Pulmonary artery endothelial cell (primary cell): ENCODE measurements at places on chromosomes 5 and 9.
A peak's percentile ranks its signal among the peaks of the same experiment; 100 is the strongest.

GRCh38 chr9:126472948-126473298 lies 140.8 kb upstream of the LMX1B start:
- DNase-seq, result no peak

DNA sequence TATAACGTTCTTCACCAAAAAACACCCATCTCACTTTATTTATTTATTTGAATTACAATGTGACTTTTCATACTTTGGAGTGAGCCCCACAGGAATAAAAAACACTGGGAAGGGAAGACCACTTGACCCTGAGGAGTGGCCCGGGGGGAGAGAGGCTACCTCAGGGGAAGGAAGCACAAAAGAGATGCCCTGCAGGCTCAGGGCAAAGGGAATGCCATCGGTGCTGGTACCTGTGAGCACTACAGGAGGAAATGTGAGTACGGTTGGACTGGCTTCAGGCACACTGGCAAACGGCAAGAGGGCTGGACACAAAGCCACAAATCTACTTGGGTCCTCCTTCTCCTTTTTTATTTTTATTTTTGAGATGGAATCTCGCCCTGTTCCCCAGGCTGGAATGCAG lies 363.9 kb upstream of the KLF4 start:
- no peak for DNase-seq

GRCh38 chr9:95606489-95607350 lies 89.9 kb upstream of the PTCH1 start:
- DNase-seq, result no peak

DNA sequence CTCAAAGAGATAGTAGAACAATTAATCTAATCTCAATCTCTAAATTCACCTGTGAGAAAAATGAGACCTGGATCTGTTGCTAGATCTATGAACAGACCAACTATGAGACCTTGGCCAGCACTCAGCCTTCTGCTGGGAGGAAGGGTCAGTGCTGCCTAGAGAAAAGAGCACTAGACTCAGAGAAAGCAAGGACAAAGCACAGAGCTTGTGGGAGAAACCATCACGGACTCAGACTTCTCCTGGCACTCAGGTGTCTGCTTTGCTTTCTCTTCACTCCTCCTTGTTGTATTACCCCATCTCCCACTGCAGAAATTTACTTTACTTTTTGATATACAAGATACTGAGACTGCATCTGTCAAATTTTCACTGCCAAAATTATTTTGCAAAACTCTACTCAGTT lies 890.0 kb upstream of the NUDT12 start:
- no peak for DNase-seq

- no peak for DNase-seq
These were observed 34.1 kb downstream of the CRHBP start for GRCh38 chr5:76986825-76987526.

DNA sequence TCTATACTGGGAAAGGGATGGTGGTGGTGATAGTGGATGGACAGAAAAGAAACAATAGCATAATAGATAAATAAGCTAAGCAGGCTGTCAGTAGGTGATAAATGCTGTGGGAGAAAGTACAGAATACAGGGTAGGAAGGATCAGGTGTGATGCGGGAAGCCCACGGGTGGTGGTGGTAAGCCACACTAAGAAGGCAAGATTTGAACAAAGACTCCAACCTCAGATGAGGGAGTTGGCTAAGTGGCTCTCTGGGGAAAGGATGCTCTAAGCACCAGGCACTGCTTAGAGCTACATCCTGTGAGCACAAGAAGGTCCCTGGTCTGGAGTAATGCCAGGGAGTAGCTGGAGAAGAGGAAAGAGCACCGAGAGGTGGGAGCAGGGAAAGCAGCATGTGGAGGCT lies 151.6 kb upstream of the KLF9 start:
- no peak for DNase-seq

- no peak for DNase-seq
These were observed 22.1 kb upstream of the STXBP1 start for GRCh38 chr9:127589955-127590370.

- DNase-seq, result no peak
These were observed 241.1 kb downstream of the TLR4 start for GRCh38 chr9:117945286-117945685.

GRCh38 chr9:83708515-83709158 lies 879 bp upstream of the UBQLN1 start:
- no peak for DNase-seq

DNA sequence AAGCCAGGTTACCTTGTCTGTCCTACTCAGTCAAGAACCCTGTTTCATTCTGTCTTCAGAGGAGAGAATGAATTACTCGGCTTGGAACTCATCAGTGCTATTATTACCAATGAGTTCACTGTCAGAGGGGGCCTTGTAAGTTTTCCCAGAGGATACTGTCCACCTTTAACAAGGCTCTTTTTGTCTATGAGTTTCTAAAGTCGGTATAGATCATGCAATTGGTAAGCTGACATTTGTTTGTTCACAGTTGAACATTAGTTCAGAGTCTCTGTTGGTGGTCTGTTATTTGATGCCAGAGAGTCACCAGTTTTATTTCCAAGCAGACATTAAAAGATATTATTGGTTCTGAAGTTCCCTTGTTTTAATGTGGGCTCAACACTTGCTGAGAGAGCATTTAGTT lies 58.1 kb upstream of the DHFR start:
- no peak for DNase-seq

- DNase-seq, result no peak
These were observed 2.1 kb downstream of the NSG2 start for GRCh38 chr5:174047472-174048099.

- DNase-seq, result no peak
These were observed 11.5 kb upstream of the SPATA24 start for GRCh38 chr5:139415221-139415861.

- DNase-seq, result no peak
These were observed 35.3 kb upstream of the SMARCA2 start for GRCh38 chr9:1979741-1980367.

DNA sequence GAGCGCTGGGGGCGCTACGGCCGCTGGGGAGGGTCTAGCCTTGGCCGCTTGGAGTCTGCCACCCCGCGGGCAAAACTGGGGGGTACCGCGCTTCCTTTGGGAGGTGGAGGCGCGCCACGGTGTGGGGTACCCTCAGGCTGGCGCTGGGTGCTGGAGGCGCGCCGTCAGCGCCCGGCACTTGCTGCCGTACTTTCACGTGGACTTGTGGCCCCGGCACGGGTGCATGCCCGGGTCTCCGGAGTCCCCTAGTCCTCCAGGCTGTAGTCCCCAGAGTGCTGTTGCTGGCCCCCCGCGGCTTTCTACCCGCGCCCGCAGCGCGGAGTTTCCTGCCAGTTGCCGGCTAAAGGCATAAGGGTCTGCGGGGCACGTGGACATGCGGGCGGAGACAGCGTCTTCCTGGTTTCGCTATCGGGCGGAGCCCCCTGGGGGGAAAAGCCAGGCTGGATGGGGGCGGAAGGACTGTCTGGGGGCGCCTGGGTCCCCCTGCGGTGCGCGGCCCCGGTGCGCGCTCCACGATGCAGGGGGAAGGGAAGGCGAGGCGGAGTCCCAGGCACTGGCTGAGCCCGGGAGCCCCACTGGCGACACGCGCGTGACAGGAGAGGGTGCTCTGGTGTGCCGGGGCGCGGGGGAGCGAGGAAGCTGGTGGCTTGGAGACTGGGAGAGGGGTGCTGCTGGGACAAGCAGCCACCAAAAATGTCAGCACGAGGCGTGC lies 666 bp downstream of the PPARGC1B start:
- DNase-seq, result no peak

DNA sequence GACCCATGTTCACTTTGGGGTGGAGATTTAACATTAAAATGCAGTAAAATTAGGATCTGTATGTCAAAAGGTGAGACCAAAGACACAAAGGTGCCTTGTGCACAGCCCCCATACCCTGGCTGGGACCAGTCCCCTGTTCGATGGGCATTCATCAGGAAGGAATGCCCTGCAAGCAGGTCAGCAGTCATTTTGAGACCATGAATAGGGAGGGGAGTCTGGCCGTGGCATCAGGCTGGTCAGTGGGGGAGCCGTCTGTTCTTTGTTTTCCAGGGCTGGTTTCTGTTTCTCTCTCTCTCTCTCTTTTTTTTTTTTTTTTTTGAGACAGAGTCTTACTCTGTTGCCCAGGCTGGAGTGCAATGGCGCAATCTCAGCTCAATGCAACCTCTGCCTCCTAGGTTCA lies 68.9 kb upstream of the GOLM1 start:
- no peak for DNase-seq

GRCh38 chr5:24365406-24365805 lies 279.4 kb downstream of the CDH10 start:
- no peak for DNase-seq

DNA sequence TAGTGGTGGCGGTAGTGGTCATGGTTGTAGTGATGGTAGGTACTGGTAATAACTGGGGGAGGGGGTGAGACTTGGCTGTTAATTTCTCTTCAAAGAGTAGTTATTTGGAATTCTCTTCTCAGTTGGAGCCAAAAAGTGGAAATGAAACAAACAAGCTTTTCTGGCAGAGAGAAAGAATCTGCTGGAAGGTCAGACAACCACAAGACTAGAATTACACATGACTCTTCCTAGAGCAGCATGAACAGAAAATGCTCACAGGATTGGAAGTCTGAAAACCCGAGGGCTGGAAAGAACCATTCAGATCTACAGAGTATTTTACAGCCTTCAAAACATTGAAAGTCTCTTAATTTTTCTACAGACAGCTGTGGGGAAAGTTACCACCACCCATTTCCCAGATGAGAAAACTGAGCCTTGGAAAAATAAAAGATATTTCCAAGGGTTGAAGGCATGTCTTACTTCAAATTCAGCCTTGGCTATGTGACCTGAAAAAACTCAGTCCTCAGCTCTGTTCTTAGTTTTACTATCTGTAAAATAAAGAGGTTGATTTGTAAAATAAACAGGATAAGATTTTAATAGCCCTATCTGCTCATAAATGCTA lies 42.9 kb upstream of the TRIM32 start:
- no peak for DNase-seq

DNA sequence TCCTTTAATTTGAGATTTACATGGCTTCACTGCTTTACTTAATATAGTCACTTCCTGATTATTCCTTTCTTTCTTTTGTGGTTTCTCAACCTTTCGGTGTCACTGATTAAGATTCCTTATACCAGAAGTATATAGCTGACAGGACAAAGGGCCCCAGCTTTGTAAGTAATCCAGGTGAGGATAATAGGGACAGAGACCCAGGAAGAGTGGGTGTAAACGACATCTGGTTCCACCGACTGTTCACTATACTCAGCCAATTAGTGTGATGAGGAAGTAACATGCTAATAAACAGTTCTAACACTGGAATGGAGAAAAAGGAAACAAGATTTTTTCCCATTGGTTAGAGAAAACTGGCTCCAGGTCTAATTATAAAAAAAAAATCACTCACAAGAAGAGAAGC lies 286.3 kb upstream of the EFNA5 start:
- DNase-seq, result no peak

DNA sequence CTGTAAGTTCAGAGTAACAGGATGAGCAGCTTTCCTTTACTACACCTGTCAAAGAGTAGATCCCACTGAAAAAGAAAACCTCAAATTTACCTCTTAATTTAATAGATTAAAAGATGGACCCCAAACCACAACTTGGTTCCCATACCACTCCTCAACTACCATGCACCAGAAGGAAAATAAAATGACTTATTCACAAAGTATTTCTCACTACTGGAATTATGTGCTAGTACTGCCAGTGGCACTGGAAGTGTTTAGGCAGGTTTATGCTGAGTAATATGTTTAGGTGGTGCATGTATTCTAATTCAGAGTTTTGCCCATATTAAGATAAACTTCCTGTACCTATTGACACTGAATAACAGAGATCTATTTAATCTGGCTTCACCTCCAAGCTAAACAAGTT lies 6.6 kb downstream of the PLK2 start:
- DNase-seq, result no peak

GRCh38 chr9:30609713-30610112 lies 1774.7 kb upstream of the ACO1 start:
- DNase-seq, result no peak

GRCh38 chr5:173744551-173744950 lies 128.1 kb upstream of the BOD1 start:
- DNase-seq, result no peak

GRCh38 chr5:175597718-175598117 lies 60.2 kb upstream of the HRH2 start:
- no peak for DNase-seq

DNA sequence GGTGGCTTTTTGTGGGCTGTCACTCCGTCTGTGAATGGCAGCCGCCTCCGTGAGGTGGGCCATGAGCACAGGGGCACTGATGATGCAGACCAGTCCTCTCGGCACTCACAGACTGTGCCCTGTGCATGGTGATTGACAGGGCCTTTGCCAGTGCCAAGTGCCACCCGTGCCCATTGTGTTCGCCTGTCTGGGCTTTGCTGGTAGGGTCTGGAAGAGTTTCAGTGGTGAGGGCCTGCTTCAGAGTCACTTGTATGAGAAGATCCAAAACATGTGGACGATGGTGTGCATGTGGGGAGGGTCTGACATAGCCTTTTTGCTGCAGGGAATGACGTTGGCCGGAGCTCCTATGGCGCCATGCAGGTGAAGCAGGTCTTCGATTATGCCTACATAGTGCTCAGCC lies 34.9 kb downstream of the TENT4A start:
- DNase-seq, result no peak

DNA sequence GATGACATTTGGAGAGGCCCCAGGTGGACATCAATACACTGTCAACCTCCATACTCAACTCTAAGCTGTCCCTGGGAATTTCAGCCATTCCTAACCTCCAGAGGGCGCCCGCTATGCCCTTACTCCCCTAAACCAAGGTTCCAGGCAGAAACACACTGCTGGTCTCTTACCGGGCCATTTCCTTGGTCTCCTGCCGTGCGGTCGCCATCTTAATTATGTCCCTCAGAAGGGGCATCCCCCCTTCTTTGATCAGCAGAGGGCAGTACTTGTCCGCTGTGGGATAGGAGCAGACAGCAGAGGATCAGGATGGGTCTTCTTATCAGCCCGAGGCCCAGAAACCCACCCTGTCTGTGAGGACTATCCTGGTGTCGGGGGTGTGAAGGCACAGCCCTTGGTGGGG lies 9.3 kb upstream of the ZDHHC12 start:
- peak; percentile 64 for DNase-seq

DNA sequence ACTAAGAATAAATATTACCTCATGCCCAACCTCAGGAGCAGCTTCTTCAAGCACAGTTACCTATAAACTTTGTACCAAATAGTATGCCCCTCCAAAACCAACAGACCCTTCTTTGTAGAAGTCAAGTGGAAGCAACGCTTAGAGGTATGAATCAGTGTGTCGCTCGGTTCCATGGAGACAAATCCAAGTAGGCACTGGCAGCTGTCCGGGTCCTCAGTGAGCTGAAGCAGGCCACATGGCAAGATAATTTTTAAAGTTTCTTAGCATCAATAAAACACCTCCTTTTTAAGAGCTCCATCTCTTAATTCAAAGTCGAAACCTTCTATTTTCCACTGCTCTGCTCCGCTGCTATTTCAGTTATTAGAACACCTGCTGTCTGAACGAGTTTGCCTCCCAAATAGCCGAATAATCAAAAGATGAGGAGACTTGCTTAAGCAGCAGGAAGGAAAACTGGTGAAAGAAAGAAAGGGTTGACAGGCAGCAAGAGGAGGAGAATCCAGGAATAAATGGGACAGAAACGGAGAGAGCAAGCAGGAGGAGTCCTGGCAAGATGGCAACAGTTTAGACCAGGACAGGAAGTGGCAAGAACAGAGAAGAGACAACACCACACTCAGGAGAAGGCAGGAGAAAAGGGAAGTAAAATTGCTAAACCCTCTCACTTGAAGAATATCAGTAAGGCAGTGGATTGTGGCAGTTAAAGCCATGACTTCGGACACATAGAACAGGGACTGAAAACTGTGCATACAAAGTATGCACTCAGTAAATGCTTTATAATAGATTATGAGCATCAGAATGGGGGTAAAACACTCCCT lies 65.0 kb downstream of the PPP2R2B start:
- DNase-seq, result no peak
